ENCODE measurements at places on chromosomes 4 and X.
A peak's percentile ranks its signal among the peaks of the same experiment; 100 is the strongest.

- DNase-seq = no peak
Measured at GRCh38 chrX:47574547-47575301, 7.5 kb upstream of the TIMP1 start.

GRCh38 chrX:137567682-137568232 is 1.8 kb downstream of the ZIC3 start:
- DNase-seq = no peak

DNA sequence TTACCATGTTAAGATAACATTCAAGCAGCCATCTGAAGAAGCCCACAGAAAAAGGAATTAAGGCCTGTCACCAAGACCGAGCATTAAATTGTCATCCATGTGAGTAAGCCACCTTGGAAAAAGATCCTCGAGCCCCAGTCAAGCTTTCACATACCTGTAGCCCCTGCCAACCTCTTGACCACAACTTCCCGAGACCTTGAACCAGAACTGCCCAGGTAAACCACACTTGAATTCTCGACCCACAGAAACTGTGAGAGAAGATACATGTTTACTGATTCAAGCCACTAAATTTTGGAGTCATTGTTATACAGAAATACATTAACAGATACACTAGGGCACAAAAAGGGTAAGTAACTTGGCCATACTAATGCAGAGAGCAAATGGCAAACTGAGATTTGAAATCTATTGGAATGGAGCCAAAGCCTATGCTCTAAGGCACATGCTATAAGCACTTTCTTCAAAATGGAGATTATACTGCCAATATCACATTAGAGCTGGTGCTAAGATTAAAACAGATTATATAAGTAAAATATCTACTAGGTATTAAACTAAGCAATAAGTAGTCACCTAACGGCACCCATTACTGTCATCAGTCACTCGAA is 49.5 kb downstream of the FAM13A start:
- DNase-seq = no peak

DNA sequence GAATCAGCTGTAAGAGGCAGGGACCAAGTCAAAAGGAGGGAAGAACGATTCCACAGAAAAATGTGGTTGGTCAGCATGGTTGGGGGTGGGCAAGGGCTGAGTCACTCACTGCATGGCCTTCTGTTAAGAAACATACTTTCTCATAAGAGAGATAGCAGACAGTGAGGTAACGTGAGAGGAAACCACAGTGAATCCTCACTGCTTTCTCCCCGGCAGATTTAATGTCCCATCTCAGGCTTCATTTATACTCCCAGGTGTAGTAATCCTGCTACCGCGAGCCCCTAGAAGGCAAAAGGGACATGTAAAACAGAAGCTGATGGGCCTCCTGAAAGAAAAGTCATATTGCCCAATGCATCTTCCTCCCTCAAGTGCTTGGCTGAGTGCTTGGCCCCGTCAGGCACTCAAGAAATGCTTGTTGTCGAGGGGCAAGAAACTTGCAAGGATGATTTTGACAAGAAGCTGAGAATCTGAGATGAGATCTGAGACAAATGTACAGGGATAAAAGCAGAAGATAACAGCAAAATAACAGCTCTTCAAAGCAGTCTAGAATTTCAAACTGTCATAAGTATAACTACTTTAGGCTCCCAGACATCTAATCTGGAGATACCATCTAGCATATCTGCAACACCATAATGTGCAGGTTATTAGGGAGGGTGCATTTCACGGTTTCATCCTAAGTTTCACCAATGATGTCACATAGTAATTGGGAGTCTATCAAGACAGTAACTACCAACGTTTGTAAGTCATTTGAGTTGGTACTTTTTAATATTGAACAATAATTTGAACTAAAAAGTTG is 40.2 kb downstream of the SH3KBP1 start:
- peak; percentile 89 for DNase-seq

- DNase-seq = peak; percentile 46
Measured at GRCh38 chrX:154308108-154308946, 12.7 kb downstream of the TKTL1 start.

DNA sequence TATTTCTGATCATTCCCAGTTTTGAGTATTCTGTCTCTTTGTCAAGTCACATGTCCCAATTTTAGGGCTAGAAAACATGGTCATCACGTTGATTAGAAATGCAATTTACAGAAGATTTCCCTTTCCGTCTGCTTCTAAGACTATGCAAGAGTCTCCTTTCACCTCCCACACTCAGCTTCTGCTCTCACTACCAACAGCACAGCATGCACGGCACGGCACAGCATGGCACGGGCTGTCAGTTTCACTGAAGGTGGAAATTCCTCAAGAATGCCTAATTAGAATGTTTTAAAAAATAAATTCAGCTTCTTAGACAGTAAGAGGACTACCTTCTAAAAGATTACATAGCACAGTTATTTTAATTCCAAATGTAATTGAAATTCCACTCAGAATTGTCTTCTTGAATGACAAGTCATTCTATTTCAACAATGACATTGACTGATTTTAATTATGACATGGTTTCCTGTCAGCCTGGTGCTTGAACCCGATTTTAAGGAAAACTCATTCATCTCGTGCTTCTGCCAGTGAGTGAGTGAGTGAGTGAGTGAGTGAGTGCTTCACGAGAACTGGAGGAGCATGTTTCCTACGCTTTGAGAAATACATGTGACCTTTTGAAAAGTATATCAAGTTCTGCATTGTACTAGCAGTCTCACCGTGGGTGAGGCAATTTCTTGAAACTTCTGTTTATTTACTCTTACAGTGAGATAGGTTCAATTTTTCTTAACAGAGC is 124.8 kb upstream of the SORBS2 start:
- DNase-seq = no peak

DNA sequence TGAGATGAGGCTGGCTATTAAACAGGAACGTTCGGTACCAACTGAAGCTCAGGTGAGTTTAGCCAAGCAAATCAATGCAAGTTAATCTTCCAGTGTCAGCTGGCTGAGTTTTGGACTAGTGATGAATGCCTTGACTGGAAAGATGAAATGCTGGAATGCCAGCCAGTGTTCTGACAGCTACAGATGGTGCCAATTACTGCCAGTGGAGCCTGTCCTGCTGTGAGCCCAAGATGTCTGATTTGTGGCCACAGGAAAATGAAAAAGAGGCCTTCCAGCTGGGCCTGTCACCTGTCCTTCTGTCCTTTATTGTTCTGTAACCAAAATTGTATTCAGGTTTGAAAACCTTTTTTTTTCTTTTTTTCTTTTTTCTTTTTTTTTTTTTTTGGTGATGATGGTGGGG is 223.1 kb downstream of the AFF2 start:
- DNase-seq = no peak

DNA sequence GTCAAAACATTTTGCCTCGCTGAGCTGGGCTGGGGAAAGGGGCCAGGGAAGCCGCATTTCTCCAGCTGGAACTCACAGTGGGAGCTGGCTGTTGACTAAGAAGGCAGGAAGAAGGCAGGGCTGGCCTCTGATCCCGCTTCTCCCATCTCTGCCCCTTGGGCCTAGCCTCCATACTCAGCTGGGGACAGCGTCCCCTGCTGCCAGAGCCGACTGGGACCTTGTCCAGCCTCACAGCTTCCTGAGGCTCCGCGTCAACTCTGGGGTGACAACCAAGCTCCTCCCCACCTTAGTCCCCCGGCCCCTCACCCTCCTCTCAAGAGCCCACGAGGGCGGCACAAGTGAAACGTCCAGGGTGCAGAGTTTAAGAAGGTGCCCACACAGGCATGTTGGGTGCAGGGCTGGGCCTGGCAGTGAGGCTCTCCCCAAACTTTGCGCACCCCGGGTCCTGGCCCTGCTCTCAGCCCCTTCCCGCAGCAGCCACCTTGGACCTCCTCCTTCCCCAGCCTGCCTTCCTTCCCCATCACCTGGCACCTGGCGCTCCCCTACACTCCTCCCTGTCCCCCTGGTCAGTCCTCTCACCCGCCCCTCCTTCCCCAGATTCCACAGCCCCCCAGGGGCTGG is 100.8 kb downstream of the PSAPL1 start:
- no peak for DNase-seq

- DNase-seq = peak; percentile 11
Measured at GRCh38 chrX:101619364-101619763, 1.6 kb upstream of the ARMCX6 start.

- DNase-seq = peak; percentile 10
Measured at GRCh38 chr4:52126966-52127365, 75.9 kb downstream of the SPATA18 start.

DNA sequence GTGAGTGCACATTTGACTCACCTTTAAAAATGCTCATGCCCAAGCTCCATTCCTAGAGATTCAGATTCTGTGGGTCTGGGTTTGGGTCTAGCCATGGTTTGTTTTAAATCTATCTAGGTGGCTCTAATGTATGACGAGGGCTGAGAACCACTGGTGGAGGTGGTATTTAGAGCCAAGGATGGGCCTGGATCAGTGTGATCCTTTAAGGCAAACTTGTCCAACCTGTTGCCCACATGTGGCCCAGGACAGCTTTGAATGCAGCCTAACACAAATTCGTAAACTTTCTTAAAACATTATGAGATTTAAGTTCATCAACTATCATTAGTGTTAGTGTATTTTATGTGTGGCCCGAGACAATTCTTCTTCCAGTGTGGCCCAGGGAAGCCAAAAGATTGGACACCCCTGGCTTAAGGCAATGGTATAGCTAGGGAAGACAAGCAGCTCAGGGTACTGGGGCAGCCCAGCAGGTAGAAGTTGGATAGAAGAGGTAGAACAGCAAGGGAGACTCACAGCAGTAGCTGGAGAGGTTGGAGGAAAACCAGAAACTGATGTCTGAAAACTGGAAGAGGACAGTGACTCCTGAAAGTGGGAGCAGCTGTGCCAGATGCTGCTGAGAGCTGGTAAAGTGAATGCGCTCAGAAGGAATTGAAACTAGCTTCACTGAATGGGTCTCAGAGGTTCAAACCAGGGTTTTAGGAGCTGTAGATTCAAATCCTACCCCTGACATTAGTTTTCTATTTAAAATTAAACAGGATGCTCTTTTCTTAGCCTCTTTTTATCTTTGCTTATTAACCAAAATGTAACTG is 18.2 kb downstream of the ADD1 start:
- no peak for DNase-seq

- DNase-seq = no peak
Measured at GRCh38 chr4:109334129-109335105, 32.0 kb upstream of the COL25A1 start.

GRCh38 chr4:139808381-139808807 is 142.8 kb downstream of the MGST2 start:
- no peak for DNase-seq

GRCh38 chr4:86670756-86671155 is 76.6 kb downstream of the PTPN13 start:
- peak; percentile 68 for DNase-seq

DNA sequence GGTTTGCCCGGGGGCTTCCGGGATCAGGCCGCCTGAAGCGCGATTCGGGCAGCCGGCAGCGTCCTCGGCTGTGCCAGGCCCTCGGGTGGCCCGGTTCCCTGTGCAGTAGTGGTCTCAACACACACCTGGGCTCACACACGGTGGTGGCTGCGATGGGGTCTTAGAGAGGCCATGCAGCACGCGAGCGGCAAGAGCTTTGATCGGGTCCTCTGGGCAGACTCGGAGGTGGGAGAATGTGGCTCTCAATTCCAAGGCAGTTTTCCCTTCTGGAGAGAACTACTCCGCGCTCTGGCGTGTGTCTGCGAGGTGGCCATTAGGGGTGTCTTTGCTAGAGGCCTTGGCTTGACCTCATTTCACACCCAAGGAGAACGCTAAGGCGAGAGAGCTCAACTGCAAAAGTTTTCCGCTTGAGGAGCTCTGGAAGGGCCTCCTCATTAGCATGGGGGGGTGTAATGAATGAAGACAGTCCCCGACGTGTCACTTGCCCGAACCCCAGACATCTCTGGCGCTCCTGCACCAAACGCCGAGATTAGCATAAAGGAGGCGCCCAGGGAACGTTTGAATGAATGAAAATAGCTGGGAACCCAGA is 771 bp upstream of the RBPJ start:
- no peak for DNase-seq

DNA sequence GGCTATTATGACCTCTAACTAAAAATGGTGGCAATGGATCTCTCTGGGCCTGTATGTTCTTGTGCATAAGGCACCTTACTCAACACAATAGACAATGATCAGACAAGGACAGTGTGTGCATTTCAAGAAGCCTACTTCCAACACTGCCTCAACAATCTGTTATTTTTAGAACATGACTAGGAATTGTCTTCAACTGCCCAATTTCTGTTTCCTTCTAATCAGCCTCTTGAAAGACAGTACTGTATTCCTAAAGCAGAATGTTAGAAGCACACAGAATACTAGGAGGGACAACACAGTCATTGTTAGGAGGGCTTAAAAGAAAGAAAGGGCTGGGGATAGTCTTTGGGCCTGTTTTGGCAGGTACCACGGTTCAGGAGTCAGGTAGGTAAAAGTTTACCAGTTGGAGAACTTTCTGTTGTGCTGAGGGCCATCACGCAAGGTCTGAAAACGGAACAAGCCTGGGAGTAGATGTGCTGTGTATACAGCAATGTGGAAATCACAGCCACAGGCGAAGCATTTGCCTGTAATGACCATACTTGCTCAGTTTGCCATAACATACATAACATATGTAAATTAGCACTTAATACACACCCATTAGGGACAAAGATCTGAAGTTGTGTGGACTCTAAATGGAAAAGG is 100.8 kb upstream of the ATXN3L start:
- no peak for DNase-seq

DNA sequence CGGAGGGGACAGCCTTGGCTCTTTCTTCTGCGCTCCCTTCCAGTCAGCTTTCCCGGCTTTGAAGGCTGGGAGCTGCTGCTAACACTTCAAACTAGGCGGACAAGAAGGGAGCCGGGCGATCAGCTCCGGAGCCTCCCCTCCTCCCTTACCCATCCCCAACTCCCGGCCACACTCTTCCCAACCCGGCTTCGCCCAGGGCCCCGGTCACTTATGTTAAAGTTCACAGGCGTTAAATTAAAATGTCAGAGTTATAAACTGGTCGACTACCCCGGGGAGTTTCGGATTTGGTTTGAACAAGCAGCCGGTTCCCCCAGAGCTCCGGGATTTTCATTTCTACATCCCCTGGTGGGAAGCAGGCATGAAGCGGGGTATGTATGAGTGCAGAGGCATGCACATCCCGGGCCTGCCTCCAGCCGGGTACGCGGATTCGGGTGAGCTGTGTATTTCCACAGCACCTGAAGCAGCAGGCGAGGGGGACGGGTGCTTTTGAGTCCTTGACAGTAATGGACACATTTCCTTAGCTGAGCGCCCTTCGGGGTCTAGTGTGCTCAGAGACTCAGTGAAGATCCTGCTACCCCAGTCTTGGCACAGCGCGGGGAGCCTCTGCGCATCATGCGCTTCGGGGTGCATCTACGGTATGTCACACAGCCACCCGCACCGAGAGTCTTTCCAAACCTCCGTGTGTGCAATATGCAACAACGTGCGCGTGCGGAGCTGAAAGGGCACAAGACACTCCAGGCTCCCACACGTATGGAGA is 880 bp downstream of the UNC5C start:
- DNase-seq = no peak

GRCh38 chrX:23797371-23798128 is 14.6 kb downstream of the SAT1 start:
- no peak for DNase-seq

GRCh38 chr4:129377131-129377845 is 281.3 kb downstream of the C4orf33 start:
- no peak for DNase-seq

- DNase-seq = no peak
Measured at GRCh38 chrX:149433051-149433450, 72.1 kb downstream of the IDS start.
